ENCODE measurements at places on chromosomes 11 and 22.

GRCh38 chr11:28808771-28809170 is 700.6 kb downstream of the METTL15 start:
- no peak for DNase-seq

DNA sequence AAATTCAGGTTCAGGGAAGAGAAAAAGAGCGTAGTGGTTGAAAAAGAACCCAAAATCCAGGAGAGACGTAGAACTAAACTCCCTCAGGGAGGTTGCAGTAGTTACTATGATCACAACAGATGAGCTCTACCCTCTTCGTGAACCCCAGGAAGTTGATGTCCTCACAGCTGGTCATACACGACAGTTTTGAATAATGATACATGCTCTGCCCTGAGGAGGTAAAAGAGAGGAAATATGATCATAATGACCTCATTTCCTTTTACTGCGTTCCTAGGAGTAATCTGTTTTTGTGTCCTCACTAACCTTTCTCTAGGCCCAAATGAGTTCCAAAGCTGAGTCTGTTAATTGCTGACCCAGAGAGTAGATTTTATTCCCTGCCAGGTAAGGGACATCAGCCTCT is 1.3 kb downstream of the PATE2 start:
- no peak for DNase-seq

DNA sequence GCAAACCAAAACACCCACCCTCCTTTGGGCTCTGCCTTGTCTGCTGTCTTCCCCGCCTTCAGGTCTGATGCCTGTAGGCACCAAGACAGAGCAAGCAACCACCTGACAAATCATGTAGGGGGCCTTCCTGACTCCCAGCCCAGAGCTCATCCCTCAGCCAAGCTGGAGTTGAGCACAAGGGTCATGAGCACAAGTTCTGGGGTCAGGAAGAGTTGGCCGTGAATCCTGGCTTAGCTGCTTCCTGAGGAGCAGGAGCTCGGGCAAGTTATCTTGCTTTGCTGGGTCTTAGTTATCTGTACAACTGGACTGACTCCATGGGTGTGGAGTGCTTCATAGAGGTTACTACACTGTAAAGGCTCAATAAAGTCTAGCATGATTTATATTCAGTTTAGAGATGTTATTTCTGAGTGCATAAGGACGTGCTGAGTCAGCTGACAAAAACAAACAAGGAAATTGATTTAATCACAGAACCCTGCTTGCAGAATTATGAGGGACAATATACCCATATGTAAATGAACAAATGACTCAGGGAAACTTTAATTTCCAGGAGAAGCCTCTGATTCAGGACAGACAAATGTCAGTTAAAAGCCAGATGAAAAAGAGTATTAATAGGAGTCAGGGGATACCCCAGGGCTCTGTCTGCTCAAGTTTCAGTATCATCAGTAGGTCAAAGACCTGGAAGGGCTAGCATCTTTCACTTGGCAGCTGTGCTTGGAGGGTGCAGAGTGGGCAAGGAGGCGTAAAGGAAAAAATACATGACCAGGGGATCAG is 15.0 kb upstream of the APOA1 start:
- no peak for DNase-seq

DNA sequence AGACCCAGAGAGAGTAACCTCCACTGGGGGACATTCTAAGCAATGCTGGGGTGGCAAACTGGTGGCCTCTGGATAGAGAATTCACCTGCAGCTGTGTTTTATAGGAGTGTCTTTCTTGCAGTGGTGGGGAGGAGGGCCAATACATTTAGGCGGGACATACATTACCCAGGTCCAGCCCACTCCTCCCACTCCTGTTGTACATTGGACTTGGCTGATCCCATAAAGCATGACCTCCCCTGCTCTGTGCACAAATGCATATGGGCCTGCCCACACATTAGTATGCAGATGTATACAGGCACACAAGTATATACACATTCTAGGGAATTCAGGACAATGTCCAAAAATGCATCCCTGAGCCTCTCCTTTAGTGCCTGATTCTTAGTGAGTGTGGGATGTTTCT is 99.1 kb downstream of the RRAS2 start:
- no peak for DNase-seq

DNA sequence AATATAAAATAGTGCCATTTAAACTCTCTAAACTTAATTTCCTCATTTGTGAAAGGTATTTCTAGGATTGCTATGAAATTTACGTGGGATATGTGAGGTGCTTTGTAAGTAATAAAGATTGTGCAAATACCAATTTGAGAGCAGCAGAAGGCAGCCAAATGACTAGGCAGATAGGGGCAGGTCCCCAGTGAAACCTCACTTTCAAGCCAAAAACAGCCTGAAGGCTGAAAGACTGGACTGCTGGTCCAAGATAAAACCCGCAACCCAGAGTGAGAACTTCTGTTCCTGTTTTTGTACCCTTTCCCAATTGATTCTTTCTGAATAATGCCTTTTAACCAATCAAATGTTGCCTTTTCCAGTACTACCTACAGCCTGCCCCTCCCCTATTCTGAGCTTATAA is 7.2 kb downstream of the DTX4 start:
- DNase-seq, result no peak

DNA sequence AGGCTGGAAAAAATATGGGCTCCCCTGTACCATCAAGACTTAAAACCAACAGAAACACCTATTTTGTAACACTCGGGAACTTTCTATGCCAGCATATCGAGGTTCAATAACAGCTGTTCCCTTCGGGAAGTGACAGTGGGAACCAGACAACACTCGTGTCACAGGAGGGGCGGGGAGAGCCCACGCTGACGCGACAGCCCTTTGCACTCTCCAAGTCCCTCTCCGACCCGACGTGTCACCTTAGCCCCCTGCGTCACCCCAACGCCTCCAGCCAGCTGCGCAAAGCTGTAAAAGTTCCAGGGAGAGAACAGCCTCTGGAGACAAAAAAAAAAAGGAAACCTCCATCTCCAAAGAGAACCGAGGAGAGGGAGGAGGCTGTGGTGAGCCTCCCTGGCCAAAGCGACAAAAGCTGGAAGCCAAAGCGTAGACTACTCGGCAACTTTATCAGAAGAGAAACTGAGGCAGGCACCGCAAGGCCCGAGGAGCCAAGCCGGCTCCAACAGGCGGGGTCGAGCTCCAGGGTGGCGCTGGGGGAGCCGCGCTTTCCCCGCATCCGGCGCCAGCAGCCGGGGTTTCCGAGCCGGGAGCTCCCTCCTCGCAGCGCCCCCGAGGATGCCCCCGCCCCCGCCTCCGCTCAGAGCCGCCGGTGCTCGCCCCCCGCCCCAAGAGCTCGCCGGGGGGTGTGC is 751 bp downstream of the ARFGAP3 start:
- DNase-seq, result no peak

- no peak for DNase-seq
These were observed 102.5 kb downstream of the ATXN10 start for GRCh38 chr22:45774001-45774670.

DNA sequence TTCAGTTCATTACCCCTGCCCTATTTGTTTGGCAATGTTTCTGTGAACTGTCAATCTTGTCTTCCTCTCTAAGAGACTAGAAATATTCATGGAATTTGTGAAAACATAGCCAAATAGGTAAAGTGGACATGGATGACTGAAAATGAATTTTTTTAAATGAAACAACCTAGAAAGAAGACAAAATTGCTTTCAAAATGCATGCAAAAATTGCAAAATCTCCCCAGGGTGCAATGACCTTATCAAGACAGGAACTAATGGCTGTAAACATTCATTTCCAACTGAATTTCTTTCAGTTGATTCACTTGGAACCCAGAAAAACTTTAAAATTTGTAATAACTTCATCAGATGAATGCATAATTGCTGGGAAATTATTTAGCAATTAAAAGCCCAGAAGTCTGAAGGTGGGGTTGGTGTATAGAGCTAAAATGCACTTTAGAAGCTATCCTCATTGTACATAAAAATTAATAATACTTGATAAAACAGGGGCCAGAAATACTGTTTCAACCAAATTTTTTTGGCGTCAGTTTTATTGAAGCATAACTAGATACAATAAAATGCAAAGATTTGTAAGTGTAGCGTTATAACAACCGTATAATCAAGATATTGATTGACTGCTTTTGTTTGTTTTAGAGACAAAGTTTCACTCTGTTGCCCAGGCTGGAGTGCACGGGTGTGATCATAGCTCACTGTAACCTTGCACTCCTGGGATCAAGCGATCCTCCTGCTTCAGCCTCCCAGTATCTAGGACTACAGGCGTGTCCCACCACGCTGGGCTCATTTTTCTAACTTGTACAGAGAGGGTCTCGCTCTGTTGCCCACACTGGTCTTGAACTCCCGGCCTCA is 27.6 kb upstream of the SLC35C1 start:
- DNase-seq, result no peak
